Naive thymus-derived CD8-positive, alpha-beta T cell (primary cell): ENCODE measurements at places on chromosomes 6 and 20. TPM values are rescaled to one million over a fixed set of nuclear protein-coding genes. Genes with fewer than 3 reads are reported as not detected.

HSPA1L gene
- 4.0 TPM for total RNA-seq

DNA sequence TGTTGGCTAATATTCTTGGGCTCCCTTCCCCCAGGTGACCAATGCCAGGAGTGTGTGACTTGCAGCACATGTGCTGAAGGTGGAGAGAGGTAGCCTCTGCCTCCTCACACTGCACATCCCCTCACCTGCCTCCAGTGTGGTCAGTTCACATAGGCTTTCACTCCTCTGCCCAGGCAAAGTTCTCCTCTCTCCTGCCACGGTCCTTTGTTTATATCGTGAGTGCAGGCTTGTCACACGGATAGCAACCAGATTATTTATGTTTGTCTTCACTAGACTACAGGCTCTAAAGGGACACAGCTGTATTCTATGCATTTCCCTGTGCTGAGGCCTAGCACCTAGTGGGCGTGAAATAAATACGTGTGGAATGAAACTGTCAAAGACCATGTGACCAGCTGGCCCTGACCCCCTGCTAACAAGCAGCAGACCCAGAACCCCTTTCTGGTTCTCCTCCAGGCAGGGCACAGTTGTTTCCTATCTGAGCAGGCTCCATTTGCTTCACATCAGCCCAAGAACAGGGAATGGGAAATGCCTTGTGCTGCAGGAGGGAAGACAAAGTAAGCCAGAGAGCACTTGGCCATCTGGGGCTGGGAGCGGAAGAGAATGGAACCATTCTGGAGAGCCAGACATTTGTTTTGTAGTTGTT lies 42.3 kb downstream of the UNC5CL start:
- no peak overlapping the region for H3K27ac ChIP-seq
- H3K36me3 ChIP-seq = no peaks in the 10 kb centered on the region
- peaks cover 46% of the 10 kb centered on the region for H3K27me3 ChIP-seq
- H3K4me3 ChIP-seq = no peak overlapping the region

DNA sequence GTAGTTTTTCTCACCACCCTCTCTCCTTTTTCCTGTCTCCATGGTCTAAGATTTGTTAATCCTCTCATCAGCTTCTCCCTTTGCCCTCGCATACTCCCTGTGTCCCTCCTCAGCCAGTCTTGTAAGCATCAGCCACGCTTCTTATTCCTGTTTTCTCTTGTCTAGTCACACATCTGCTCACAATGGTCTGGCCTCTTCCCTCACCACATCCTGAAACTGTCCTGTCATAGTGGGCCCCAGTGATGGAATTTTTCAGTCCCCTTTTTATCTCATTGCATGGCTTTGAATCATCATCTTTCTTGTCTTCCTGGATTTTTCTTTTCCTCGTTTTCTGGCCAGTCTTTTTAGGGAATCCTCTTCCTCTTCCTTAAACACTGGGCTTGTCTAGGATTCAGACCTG lies 57.2 kb downstream of the GFRA4 start:
- H3K4me3 ChIP-seq = no peak overlapping the region
- DNase-seq = no peak
- H3K4me1 ChIP-seq = no peaks in the 10 kb centered on the region

- DNase-seq = no peak
- H3K27me3 ChIP-seq = no peaks in the 10 kb centered on the region
- peaks cover 53% of the 10 kb centered on the region for H3K36me3 ChIP-seq
- H3K27ac ChIP-seq = no peak overlapping the region
- no peak overlapping the region for H3K4me3 ChIP-seq
Observed at GRCh38 chr20:33629533-33629932, 32.6 kb upstream of the C20orf144 start.

GRCh38 chr6:43871933-43872332 lies 101.9 kb downstream of the VEGFA start:
- DNase-seq = no peak
- no peak overlapping the region for H3K4me3 ChIP-seq
- H3K36me3 ChIP-seq = no peaks in the 10 kb centered on the region
- peaks cover 3% of the 10 kb centered on the region for H3K27me3 ChIP-seq

LY6G6F gene
- total RNA-seq = not detected

- peaks cover 10% of the 10 kb centered on the region for H3K4me1 ChIP-seq
- H3K36me3 ChIP-seq = no peaks in the 10 kb centered on the region
- no peak overlapping the region for H3K4me3 ChIP-seq
- H3K27ac ChIP-seq = no peak overlapping the region
- H3K27me3 ChIP-seq = no peaks in the 10 kb centered on the region
Observed at GRCh38 chr20:59354460-59354859, 54.0 kb downstream of the EDN3 start.

GRCh38 chr20:5526516-5526915 lies 209.8 kb upstream of the PROKR2 start:
- peaks cover 14% of the 10 kb centered on the region for H3K4me1 ChIP-seq
- no peaks in the 10 kb centered on the region for H3K27me3 ChIP-seq
- H3K4me3 ChIP-seq = no peak overlapping the region
- no peak for DNase-seq
- peaks cover 7% of the 10 kb centered on the region for H3K36me3 ChIP-seq
- H3K27ac ChIP-seq = no peak overlapping the region

DNA sequence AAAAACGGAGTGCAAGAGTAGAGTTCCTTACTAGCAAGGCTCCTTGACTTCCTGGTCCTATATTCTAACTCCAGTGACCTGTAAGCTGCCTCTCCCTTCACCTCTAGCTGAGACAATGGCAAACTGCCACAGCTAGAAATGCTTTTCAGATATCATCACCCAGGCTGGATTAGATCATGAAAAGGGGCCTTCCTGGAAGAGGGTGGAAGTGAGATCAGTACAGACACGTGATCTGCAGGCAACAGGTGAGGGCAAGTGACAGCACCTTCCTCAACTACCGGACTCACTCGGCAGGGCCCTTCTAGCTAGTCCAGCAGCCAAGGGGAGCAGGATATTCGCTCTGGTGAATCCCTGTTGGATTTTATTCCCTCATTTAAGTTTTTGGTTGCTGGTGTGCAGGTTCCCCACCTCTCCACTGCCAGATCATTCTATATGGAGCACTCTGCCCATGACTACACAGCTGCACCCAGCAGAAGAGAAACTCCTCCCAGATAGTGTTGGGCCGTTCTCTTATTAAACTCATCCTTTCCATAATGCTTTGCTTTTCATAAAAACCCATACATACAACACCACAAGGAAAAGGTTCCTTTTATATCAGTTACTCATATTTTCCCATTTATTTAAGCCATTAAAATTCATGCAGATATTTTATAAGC lies 26.4 kb upstream of the FAM83C start:
- no peak overlapping the region for H3K27ac ChIP-seq
- DNase-seq = no peak
- no peak overlapping the region for H3K4me3 ChIP-seq

FOXS1 gene
- not detected for total RNA-seq

ADGRF1 gene
- not detected for total RNA-seq

GRCh38 chr20:15288106-15288505 lies 950.7 kb upstream of the FLRT3 start:
- H3K27ac ChIP-seq = no peak overlapping the region
- DNase-seq = no peak

DNA sequence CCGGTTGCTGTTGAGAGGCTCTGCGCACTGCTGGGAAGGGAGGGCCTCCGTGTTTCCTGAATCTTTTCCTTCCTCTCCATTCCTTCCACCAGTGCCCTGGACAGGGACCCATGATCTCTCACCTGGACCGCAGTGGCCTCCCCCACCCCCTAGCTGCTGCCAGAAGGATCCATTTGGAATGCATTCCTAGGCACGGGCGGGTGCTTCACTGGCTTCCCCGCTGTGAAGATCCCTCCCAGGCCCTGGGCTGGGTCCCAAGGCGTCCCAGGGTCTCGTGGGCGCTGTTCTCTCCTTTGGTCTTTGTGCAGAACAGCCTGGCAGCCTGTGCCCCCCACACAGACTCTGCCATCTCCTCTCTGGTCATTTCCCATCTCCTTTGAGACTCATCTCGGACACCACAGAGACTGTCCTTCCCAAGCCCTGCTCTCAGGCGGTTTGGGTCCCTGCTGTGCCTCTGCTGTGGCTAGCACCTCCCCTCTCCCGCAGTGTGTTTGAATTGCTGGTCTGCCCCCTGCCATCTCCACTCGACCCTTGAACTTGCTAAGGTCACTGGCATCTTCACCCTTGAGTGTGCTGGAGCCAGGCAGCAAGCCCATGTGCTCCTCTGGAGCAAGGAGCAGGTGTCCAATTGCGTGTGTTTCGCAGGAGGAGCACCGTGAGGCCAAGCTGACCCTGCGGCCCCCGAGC lies 59.0 kb downstream of the TCP11 start:
- H3K4me3 ChIP-seq = no peak overlapping the region
- H3K4me1 ChIP-seq = no peaks in the 10 kb centered on the region
- H3K36me3 ChIP-seq = peaks cover 26% of the 10 kb centered on the region
- H3K27me3 ChIP-seq = no peaks in the 10 kb centered on the region
- H3K27ac ChIP-seq = no peak overlapping the region
